ENCODE measurements at places on chromosomes 2 and 18.
A peak's percentile ranks its signal among the peaks of the same experiment; 100 is the strongest.

GRCh38 chr2:147051814-147052213 is 793.0 kb upstream of the ACVR2A start:
- DNase-seq, result no peak
- no peaks in the 10 kb centered on the region for H3K4me1 ChIP-seq
- H3K27ac ChIP-seq, result no peak overlapping the region

GRCh38 chr2:132477962-132478361 is 61.4 kb downstream of the GPR39 start:
- no peaks in the 10 kb centered on the region for H3K4me1 ChIP-seq
- H3K27me3 ChIP-seq, result no peaks in the 10 kb centered on the region
- DNase-seq, result no peak
- no peaks in the 10 kb centered on the region for H3K36me3 ChIP-seq
- H3K27ac ChIP-seq, result no peak overlapping the region

- H3K36me3 ChIP-seq, result no peaks in the 10 kb centered on the region
- H3K4me1 ChIP-seq, result no peaks in the 10 kb centered on the region
- H3K27me3 ChIP-seq, result no peaks in the 10 kb centered on the region
- no peak for DNase-seq
These were observed 43.7 kb upstream of the CHRNA1 start for GRCh38 chr2:174807931-174808330.

DNA sequence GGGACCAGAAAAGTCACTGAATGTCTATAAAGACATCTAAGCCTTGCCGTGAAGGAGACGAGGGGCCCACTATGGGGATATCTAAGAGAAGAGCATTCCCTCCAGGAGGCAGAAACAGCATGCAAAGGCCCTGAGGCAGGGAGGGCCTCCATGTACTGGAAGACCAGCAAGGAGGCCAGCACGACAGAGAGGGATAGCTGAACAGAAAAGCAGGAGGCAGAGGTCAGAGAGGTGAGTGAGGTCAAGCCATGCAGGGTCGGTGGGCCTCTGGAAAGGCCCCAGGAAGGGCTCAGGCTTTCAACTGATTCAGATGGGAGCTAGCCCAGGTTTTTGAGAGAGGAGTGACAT is 5.7 kb downstream of the TRABD2A start:
- H3K27me3 ChIP-seq, result no peaks in the 10 kb centered on the region
- no peak for DNase-seq
- H3K36me3 ChIP-seq, result peaks cover 7% of the 10 kb centered on the region
- H3K4me3 ChIP-seq, result no peak overlapping the region
- H3K27ac ChIP-seq, result peak overlapping the region; percentile 16

- no peaks in the 10 kb centered on the region for H3K36me3 ChIP-seq
These were observed 213.8 kb upstream of the FBXO11 start for GRCh38 chr2:48120112-48120511.

- no peak overlapping the region for H3K27ac ChIP-seq
- no peaks in the 10 kb centered on the region for H3K36me3 ChIP-seq
- no peaks in the 10 kb centered on the region for H3K4me1 ChIP-seq
- H3K4me3 ChIP-seq, result no peak overlapping the region
- no peaks in the 10 kb centered on the region for H3K27me3 ChIP-seq
These were observed 15.0 kb downstream of the CDH2 start for GRCh38 chr18:28161608-28162599.

- no peak overlapping the region for H3K4me3 ChIP-seq
- no peak overlapping the region for H3K27ac ChIP-seq
- H3K36me3 ChIP-seq, result no peaks in the 10 kb centered on the region
- DNase-seq, result no peak
These were observed 94.7 kb downstream of the FAM168B start for GRCh38 chr2:130998561-130998960.

DNA sequence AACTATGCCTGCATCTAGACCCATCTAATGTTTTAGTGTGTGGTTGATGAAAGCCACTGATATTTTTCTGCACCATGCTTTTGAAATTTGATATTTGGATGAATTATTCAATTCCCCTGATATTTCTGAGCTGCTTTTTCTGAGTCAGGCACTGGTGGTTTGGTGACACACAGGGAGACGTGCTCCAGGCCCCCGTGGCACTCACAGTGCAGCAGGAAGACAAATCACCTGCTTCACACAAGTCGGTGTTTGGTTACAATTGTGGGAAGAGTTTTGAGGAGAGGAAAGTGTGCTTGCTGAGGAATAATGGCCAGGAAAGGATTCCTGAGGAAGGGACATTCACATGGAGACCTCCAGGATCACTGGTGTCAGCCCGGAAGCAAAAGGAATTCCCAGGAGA is 179.7 kb downstream of the ACKR3 start:
- no peaks in the 10 kb centered on the region for H3K36me3 ChIP-seq
- H3K4me3 ChIP-seq, result no peak overlapping the region
- no peaks in the 10 kb centered on the region for H3K4me1 ChIP-seq
- no peak overlapping the region for H3K27ac ChIP-seq
- DNase-seq, result no peak
- no peaks in the 10 kb centered on the region for H3K27me3 ChIP-seq

GRCh38 chr18:6434987-6435709 is 20.4 kb upstream of the L3MBTL4 start:
- H3K36me3 ChIP-seq, result no peaks in the 10 kb centered on the region
- no peak overlapping the region for H3K4me3 ChIP-seq
- no peaks in the 10 kb centered on the region for H3K27me3 ChIP-seq
- H3K27ac ChIP-seq, result no peak overlapping the region
- H3K4me1 ChIP-seq, result no peaks in the 10 kb centered on the region

DNA sequence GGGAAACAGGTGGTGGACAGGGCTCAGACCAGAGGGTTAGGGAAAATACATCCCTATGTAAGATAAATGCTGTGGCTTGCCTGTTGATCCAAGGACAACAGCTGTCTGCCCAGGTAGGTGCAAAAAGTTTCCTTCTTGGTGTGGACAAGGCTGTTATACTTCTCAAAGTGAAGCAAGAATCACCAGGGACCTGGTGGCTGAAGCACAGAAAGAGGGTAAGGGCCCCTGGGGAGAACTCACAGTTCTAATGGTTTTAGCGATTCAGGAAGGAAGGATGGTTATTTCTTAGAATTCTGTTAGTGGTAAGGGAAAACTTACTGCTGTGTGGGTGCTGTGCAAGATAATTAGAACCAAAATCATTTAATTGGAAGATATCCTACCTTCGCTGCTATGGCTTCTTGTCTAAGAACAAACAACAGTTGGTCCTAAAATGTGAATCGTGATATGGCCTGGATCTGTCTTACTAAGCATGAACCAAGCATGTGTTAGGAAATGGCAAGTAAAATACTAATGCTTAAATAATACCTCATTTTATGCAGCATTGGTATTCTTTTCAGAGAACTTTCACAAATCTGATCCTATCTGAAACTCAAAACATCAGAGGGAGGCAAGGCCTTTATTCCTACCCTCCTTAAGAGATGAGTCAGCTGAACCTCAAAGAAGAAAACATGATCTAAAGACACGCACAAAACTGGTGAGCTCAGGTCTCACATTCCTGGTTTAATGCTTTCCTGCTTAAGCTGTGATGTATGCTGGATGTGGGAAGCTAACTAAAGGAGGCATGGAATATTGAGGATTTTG is 159.2 kb upstream of the THUMPD2 start:
- no peaks in the 10 kb centered on the region for H3K27me3 ChIP-seq
- no peak for DNase-seq
- no peak overlapping the region for H3K27ac ChIP-seq
- H3K36me3 ChIP-seq, result no peaks in the 10 kb centered on the region

- no peaks in the 10 kb centered on the region for H3K4me1 ChIP-seq
- H3K36me3 ChIP-seq, result no peaks in the 10 kb centered on the region
- no peak for DNase-seq
- no peak overlapping the region for H3K27ac ChIP-seq
- no peak overlapping the region for H3K4me3 ChIP-seq
These were observed 191.7 kb downstream of the PRKCE start for GRCh38 chr2:45843136-45843535.

- no peaks in the 10 kb centered on the region for H3K36me3 ChIP-seq
- no peak overlapping the region for H3K27ac ChIP-seq
- DNase-seq, result no peak
- H3K27me3 ChIP-seq, result peaks cover 4% of the 10 kb centered on the region
- no peak overlapping the region for H3K4me3 ChIP-seq
- no peaks in the 10 kb centered on the region for H3K4me1 ChIP-seq
These were observed 164.5 kb upstream of the GLI2 start for GRCh38 chr2:120571015-120571728.

DNA sequence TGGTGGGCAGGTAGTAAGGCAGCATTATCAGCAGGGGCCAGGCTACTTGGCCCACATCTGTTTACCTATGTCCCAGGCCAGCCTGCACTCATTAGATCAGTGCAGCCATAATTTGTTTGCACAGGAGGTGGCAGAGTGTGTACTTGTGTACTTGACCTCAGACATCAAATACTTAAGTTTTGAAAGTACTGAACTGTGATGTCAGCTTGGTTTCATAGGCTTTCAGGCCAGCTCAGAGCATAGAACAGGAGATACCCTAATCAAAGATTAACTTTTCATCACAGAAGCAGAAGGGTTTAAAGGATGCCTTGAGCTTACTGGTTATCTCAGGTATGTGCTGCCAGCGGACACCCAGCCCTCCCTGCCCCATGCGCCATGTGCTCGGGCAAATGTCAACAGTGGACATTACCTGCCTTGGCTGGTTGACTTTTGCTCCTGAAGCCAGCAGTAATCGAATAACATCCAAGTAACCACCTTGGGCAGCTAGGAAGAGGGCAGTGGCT is 33.2 kb downstream of the ANKRD29 start:
- no peaks in the 10 kb centered on the region for H3K27me3 ChIP-seq
- no peaks in the 10 kb centered on the region for H3K36me3 ChIP-seq
- H3K4me1 ChIP-seq, result no peaks in the 10 kb centered on the region
- no peak overlapping the region for H3K4me3 ChIP-seq
- H3K27ac ChIP-seq, result no peak overlapping the region
- DNase-seq, result no peak

- H3K27ac ChIP-seq, result peak overlapping the region; percentile 48
- no peak for DNase-seq
- H3K4me1 ChIP-seq, result peaks cover 32% of the 10 kb centered on the region
- peak overlapping the region; percentile 56 for H3K4me3 ChIP-seq
These were observed 626 bp upstream of the SLC1A4 start for GRCh38 chr2:64988420-64989125.

DNA sequence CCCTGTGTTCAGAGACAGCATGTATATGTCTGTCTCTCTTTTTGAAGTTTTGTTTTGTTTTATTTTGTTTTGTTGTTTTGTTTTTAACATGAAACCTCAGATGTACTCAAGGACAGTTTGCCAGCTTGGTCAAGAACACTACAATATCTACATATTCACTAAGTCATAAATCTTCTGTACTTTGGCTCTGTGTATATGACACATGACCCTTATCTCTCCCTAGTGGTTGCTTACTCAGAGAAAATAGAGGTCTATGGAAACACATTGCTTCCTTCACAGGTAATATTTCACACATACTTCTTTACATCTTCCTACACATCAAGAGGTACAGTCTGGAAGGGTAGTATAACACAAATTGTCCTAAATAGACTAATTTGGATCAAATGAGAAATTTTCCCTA is 312.6 kb upstream of the VRK2 start:
- DNase-seq, result no peak
- H3K4me1 ChIP-seq, result no peaks in the 10 kb centered on the region
- H3K36me3 ChIP-seq, result no peaks in the 10 kb centered on the region
- no peak overlapping the region for H3K27ac ChIP-seq

GRCh38 chr2:86500325-86501083 is 59.3 kb downstream of the KDM3A start:
- H3K27ac ChIP-seq, result no peak overlapping the region
- H3K4me1 ChIP-seq, result no peaks in the 10 kb centered on the region
- DNase-seq, result no peak
- no peaks in the 10 kb centered on the region for H3K27me3 ChIP-seq

DNA sequence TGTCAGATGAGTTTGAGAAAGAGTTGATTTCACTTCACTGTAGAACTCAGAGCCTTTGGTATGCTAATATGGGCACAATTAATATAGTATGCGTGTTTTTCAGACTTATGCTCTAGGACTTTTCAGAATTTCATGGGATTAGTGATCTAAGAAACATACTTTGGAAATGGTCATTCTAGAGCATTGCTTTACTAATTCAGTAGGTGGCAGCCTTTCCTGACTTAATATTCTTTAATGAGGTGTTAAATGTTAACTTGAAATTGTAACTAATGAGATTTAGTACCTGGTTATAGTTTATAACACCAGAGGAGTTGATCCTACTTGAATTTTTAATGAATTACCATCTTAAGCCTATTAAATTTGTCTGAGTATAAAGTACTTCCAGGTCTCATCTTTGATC is 28.4 kb downstream of the ACTR2 start:
- DNase-seq, result no peak
- no peaks in the 10 kb centered on the region for H3K27me3 ChIP-seq
- no peak overlapping the region for H3K4me3 ChIP-seq
- H3K27ac ChIP-seq, result no peak overlapping the region

DNA sequence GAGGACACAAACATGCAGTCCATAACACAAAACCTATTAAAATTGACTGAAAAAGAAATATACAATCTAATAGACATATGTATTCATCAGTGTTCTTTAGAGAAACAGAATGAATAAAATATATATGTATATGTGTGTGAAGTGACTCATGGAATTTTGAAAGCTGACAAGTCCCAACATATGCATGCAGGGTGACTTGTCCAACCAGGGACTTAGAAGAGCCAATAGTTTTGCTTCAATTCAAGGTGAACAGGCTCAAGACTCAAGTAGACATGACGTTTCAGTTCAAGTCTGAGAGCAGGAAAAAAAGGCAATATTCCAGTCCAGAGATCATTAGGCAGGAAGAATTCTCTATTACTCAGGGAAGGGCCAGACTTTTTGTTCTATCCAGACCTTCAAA is 271.2 kb upstream of the SETBP1 start:
- no peaks in the 10 kb centered on the region for H3K4me1 ChIP-seq
- H3K4me3 ChIP-seq, result no peak overlapping the region
- no peaks in the 10 kb centered on the region for H3K27me3 ChIP-seq
- no peak for DNase-seq
- no peaks in the 10 kb centered on the region for H3K36me3 ChIP-seq

DNA sequence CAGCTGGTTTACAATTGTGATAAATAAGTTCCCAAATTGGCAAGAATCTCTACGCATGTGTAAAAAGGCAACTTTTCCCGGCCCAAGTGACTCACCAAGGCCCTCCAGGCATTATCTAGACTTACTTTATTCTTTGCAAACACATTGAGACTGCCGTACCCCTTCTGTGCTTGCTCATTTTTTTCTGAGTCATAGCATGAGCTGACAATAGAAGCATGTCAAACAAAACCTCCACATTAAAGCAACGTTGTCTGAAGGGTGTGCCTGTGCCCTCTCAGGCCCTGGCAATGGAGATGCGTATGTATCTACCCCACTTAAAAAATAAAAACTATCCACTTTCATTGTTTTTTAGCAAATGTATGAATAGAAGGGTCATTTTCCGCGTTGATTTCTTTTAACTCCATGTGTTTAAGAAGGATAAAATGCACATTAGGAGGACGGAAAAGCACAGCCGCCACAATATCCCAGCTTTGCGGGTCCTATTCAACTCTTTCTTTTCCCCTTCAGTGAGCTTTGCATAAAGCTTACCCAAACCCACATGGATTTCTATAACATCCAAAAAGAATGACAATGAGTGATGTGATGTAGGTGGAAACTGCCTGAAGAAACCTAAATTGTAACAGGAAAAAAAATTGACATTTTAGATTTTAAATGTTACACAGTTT is 298.2 kb downstream of the CDCA7 start:
- no peak for DNase-seq
- H3K4me3 ChIP-seq, result no peak overlapping the region
- H3K36me3 ChIP-seq, result no peaks in the 10 kb centered on the region
- H3K4me1 ChIP-seq, result no peaks in the 10 kb centered on the region
- no peak overlapping the region for H3K27ac ChIP-seq
- H3K27me3 ChIP-seq, result no peaks in the 10 kb centered on the region

Measured in CD4-positive, alpha-beta memory T cell (primary cell).